ENCODE measurements at places on chromosomes 7 and 10. TPM values are rescaled to one million over a fixed set of nuclear protein-coding genes. Genes with fewer than 3 reads are reported as not detected.
A peak's percentile ranks its signal among the peaks of the same experiment; 100 is the strongest.

GRCh38 chr7:100406767-100407166 is 21.7 kb downstream of the ZCWPW1 start:
- no peak for ATAC-seq

- peak; percentile 44 for ATAC-seq
These were observed 750 bp downstream of the ZNF398 start for GRCh38 chr7:149147752-149148653.

DNA sequence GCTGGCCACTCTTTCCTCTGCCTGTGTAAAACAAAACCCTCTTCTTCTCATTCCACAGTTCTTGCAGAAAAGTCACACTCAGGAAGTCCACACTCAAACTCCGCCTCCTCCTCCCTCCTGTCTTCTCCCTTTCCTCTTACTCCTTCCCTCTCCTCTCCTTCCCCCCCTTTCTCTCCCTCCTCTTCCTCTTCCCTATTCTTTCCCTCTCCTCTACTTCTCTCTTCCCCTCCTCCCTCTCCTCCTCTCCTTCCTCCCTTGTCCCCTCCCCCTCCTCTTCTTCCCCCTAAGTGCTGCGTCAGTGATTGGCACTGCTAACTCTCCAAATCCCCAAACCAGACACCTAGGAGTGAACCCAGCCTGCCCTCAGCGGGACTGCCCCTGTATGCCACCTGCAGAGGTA is 67.0 kb downstream of the ZNF467 start:
- ATAC-seq: no peak

DNA sequence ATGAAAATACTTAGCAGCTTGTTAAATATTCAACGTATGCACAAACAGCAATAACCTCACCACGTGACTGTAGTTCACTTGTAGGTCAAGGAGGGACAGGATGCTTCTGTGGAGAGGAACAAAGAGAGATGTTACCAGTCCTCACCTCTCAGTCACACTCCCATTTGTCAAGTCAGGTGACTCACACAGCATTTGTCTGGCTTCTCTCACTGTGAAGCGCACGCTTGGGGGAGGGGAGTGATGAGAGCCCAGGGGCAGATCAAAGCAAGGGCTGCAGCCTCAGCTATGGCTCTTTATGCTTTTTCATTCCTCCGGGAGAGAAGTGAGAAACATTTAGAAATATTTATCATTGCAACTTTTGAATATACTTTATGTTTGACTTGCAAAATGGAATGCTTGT is 2.9 kb upstream of the RBM20 start:
- peak; percentile 86 for ATAC-seq

- ATAC-seq: no peak
These were observed 151.9 kb downstream of the PKD1L1 start for GRCh38 chr7:47796347-47796746.

- no peak for ATAC-seq
These were observed 8.9 kb downstream of the H2BK1 start for GRCh38 chr7:151201344-151201743.

- no peak for ATAC-seq
These were observed 150.6 kb upstream of the STEAP4 start for GRCh38 chr7:88457320-88457719.

DNA sequence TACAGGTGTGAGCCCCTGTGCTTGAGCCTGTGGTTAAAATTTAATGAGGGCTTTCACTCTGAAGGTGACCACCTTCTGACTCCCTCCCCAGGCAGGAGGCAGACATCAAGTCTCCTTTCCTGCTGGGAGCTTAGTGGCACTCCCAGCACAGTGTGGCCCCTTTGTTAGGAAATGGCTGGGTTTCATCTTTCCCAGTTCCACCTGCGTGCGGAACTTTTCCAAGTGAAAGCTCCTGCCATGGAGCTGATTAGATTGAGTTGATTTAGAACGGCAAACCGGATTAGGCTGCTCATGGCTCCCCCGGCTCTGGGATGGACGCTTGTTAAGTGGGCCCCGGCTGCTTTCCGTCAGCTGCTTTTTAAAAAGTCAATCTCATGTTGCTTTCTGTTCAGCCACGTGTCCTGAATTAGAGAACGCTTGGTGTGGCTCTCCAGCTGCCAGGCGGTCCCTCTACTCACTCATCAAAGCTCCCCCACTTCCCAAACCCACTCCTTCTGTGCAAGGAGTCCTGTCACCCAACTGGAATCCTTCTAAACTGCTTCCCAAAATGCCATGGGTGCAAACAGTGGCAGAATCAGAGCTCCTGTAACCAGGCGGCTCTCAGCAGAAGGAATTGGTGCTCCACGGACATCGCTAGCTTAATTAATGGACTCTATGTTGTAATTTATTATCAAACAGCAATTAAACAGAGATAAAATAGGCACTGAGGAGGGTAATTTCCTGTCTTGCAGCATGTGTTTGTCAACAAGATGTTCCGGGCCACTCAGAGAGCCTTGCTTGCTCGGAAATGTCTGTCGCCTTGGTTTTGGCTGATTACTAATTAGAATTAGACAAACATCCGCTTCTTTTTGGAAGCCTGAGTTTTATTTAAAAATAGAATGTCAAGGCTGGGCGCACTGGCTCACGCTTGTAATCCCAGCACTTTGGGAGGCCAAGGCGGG is 551.2 kb downstream of the GALNT17 start:
- ATAC-seq: no peak

DNA sequence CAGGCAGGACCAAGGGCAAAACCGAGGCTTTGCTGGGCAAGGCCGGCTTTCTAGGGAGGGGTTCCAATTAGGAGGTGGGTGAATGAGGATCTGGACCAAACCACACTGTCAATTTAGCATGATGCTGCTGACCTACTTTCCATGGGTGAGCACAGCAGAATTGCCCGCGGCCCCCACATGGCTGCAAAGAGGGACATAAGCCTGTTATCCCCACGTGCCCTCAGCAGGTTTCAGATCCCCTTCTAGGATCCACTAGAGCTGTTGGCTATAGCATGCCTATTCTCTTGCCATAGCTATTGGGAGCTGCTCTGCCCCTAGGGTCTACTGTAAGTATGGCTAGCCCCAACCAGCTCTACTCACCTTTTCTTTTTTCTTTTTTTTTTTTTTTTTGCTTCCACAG is 102.8 kb downstream of the COL13A1 start:
- no peak for ATAC-seq

GRCh38 chr7:54749200-54749599 is 9.8 kb downstream of the SEC61G start:
- ATAC-seq: no peak

GRCh38 chr10:57979491-57979890 is 288.2 kb downstream of the IPMK start:
- no peak for ATAC-seq

DNA sequence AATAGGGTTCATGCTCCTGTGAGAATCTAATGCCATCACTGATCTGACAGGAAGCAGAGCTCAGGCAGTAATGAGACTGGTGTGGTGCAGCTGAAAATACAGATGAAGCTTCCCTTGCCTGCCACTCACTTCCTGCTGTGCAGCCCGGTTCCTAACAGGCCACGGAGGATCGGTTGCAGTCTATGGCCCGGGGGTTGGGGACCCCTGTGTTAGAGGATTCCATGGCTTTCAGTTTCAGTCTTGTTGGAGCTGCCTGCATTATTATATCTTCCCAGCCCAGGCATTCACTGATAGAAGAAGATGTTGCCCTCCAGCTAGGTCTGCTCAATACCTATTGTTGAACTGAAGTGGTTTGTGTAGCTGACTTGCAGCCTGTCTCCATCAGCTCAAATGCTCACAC is 1298.8 kb downstream of the TYW1 start:
- ATAC-seq: no peak

GRCh38 chr7:139294951-139295575 is 46.1 kb upstream of the FMC1 start:
- ATAC-seq: no peak

DNA sequence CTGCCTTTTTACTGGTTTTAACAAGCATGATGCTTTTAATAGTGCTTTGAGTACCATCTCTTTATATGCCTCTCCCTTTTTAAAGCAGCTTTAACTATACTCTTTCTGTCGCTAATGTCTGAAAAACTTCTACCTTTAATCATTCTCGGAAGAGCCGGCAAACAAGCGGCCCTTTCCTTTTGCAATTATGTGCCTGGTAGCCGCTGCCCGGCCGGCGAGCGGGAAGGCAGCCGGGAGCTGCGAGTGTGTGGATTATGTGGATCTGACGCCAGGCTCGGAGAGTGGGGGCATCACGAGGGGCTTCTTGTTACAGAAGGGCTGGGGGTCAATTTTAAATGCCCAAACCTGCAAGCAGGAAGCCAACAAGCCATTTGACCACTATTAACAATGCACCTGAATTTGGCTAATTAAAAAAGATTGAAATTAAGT is 120.9 kb downstream of the BUB3 start:
- no peak for ATAC-seq

DNA sequence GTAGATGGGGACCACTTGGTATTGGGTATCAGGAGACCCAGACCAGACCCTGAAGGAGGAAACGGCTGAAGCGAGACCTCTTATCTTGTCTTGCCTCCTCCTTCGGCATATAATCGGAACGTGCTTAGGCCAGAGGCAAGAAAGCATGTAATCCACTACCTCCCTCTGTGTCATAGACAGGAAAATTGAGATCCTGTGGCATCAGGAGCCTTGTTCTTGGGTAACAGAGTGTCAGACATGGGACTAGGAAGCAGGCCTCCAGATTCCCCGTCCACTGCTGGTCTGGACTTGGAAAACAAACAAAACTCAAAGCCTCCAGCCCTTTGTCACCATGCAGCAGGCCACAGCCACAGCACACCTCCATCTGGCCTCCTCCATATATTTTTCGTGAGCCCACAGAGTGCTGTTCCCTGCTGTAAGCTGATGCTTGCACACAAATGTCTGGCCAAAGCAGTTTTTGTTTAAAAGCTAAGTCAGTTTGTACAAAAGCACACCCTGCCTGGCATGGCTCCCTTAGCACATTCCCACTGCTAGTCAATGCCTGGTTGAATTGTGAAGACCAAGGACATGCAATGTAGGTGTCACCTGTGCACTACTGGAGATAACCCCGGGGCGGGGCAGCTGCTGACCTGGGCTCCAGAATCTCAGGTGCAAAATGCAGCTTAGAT is 510.9 kb downstream of the RPS24 start:
- no peak for ATAC-seq

- no peak for ATAC-seq
These were observed 4.0 kb downstream of the GNB2 start for GRCh38 chr7:100677308-100678267.

DNA sequence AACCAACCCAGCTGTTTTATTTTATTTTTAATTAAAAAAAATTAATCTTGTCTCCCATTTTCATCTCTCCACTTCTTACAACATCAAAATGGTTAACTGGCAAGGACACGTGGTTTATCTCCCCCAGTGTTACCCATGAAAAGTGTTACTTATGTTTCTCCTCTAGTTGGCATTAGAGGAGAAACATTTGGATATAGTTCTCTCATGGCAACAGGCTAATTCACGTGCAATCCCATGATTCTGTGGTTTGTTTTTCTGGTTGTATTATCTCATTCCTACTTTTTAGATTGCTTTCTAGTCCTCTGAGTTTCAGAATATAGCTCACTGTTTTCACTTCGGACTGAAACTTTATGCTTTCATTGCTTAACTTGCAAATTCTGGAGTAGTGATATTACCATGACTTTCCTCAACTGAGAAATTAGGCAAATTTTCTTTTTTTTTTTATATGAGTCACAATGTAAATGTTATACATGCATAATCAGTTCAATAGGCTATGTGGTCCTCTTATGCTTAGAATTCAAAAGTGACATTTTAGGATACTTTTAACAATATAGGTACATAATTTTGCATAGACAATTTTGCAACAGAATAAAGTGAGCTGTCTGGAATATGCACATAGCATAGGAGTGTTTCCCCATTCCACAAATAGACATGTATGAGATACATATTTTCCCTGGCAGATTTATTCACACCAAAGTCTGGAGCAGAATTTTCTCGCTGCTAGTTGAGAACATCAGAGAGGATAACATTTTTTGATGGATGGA is 43.0 kb downstream of the LHFPL3 start:
- no peak for ATAC-seq

- no peak for ATAC-seq
These were observed 28.1 kb downstream of the ADAP1 start for GRCh38 chr7:926061-927030.

DNA sequence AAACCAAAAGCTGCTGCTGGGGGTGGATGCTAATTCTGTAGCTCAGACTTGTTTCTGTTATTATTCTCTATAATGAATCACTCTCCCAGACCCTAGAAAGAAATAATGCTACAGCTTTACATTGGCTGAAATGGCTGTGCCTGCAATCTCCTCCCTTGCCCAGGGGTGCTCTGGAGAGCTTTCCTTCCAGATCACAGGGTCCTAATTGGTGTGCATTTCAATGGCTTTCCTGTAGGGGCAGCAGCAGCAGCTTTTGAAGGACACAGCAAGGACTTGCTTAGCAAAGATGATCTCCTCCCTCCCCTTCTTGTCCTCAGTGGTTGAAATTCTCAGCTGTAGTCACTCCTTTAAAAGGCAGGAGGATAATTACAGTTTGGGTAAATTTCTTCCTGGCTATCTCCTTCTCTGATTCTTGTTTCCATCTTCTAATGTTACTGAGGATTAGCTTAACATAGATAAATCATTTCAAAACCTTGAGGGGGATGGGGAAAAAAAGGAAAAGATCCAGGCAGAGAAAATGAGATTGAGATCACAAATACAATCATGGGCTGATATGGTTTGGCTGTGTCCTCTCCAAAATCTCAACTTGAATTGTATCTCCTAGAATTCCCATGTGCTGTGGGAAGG is 120.2 kb upstream of the CTTNBP2 start:
- peak; percentile 21 for ATAC-seq

GRCh38 chr7:17027143-17027788 is 145.5 kb upstream of the AGR3 start:
- ATAC-seq: no peak

DNA sequence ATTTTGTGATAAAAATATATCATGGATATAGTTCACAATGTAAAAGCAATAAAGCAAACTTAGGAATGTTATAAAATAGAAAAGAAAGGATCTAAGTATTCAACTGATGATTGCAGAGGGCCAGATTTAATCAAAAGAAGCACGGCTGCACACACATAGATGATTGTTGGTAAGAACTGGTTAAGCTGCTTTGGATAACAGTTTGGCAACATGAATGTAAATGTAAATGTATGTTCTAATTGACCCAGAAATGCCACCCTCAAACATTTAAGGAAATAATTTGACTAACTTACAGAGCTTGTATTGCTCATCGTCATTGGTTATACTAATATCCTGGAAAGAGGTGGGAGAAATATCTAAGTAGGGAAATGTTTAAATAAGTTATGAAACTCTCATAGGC is 13.1 kb downstream of the ZNF485 start:
- ATAC-seq: no peak

DNA sequence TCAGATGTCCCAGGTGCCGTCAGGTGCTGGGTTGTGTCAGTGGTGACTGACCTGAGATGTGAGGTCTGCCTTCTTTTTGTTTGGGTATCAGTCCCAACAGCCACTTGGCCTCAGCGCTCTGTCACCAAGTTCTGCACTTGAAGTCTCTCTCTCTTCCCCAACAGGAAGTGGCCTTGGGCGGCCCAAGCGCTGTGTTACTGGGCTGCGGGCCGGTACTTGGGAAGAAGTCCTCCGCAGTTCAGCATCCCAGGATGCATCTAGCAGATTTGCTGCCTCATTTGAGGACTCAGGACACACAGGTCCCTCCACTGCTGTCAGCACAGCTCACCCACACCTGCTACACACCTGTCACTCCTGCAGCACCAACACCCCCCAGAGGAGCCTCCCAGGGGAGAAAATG is 40.1 kb downstream of the LYZL2 start:
- no peak for ATAC-seq

Gene STEAP2
- total RNA-seq: 0.24 TPM

Gene NUDCD3
- total RNA-seq: 101 TPM

Gene UCMA
- total RNA-seq: not detected

Gene TMEM254
- 8.5 TPM for total RNA-seq

Gene TRIL
- not detected for total RNA-seq

Gene AMPH
- total RNA-seq: not detected

Gene MLXIPL
- not detected for total RNA-seq

Gene TMEM236
- total RNA-seq: 0.37 TPM

Gene ZNF804B
- total RNA-seq: not detected

Gene IL6
- 1.0 TPM for total RNA-seq

Gene CCAR1
- 70.3 TPM for total RNA-seq
